ENCODE measurements at places on chromosomes 7 and 10.

DNA sequence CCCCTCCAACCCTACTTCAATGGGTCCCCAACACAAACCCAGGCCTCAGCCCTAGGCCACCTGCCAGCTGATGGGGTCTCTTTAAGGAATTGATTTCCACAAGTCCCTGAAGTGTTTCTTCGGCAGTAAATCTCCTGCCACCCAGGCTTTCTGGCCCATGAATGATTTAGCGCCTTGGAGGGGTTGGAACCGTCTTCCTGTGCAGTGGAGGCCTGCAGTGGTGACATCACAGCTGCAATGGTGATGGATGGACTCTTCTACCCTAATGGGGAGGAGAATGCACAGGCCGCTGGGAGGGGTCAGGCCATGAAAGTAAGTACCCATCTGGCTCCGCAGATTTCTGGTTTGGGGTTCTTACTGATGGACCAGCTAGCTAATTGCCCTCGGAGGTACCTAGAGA is 163.8 kb downstream of the UBE2H start:
- DNase-seq, result no peak

GRCh38 chr10:29751684-29752083 is 116.9 kb upstream of the SVIL start:
- no peak for DNase-seq

GRCh38 chr7:82241356-82241755 is 202.2 kb downstream of the CACNA2D1 start:
- no peak for DNase-seq

DNA sequence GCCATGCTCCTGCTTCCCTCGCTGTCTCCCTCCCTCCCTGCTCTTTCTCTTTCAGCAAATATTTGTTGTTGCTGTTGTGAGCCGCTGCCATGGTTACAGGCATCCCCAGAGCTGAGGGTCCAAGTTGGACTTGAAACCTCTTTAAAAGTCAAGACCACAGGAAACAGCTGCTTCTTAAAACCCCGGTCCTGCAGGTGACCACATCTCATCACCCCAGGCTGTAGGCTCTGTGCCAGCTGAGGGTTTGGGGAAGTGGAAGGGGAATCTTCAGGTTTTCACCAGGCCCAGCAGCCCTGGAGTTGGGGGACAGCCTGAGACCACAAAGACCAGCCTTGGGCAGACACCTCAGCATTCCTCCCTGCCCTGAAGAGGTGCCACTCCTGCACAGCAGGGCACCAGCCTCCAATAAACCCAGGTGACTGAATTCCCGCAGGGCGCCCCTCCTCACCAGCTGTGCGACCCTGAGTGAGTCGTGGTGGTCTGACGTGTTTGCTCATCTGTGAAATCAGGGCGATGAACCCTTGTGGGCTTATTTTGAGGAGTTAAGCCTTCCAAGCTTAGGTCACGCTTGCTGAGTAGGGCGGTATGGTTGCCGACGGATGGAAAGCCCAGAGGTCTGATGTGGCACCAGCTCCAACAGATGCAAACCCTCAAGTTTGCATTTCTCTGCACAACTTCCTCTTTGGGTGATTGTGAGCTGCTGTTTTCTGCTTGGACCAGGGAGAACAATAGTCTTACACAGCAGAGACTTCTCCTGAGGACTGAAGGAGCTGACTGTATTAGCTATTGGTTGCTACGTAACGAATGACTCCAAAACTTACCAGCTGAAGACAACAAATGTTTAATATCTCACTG is 24.8 kb downstream of the NPTX2 start:
- DNase-seq, result no peak

DNA sequence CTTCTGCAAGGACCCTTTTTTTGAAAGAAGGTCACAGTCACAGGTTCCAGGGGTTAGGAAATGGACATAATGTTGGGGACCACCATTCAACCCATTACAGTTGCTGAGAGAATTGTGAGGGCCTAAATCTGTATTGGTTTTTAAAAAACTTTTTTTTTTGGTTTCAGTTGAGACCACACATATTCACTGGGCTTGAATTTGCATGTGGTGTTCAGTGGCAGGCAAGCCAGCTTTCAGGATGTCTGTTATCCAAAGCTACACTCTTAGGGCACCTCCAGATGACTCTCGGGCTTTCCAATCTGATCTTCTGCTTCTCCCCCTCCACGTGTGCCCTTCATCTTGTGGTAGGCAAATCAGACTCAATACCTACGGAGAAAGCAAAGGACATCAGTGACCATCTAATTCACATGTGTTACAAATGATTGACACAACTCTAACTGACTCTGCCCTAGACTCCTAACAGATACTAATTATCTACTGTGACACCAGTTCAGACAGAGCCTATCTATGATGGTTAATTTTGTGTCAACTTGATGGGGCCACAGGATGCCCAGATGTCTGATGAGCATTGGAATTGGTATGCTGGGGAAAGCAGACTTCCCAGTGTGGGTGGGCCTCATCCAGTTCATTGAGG is 93.3 kb upstream of the ELMO1 start:
- no peak for DNase-seq

- no peak for DNase-seq
These were observed 87.9 kb upstream of the PTER start for GRCh38 chr10:16348891-16349290.

DNA sequence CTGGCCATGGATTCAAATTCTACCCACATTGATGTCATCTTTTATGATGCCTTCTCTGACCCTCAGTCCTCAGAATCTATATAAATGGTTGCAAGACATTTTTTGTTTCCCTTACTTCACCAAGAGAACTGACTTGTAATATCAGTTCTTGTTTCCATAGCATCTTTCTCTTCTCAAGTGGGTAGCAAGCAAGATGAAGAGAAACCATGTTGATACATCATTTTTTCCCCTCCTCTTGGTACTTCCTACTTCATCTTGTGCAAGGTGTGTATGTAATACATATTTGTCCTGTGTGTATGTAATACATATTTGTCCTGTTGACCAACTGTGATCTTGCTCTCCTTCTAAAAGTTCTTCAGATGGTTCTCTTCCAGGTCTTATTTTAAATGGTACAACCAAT is 348.6 kb downstream of the PTEN start:
- DNase-seq, result no peak

GRCh38 chr7:143384148-143384547 is 3.0 kb downstream of the ZYX start:
- DNase-seq, result no peak

DNA sequence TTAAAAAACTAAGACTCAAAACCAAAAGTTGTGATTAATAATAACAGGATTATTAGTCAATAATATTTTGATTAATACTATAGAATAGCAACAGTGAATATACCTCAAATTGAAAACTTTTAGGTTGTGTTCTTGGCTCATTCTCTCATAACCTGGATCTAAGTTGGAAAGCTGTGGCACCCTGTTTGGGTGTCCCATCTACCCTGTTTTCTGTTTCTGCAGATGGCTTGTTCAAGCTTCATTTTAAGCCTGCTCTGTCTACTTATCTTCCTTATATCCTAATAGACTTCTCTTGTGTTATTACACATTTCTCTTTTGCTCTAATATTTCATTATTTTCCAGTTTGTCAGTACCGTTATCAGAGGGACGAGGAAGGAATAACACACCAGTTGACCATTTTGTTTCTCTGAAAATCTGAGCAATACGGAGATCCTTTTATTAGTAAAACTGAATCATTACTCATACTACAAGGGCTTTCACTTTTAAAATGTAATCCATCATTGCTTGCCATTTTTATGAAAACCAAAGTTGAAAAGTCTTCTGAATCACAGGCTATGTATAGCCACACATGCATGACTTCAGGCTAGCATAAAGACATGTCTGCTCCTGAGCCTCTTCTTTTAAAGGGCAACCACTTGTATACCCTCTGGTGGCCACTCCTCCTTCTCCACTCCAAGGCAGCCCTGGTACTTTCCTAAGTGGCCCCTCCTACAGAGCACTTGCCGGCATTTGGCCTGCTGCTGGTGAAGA is 22.3 kb downstream of the COX15 start:
- no peak for DNase-seq

GRCh38 chr7:102927312-102927933 is 14.6 kb downstream of the LRRC17 start:
- no peak for DNase-seq

DNA sequence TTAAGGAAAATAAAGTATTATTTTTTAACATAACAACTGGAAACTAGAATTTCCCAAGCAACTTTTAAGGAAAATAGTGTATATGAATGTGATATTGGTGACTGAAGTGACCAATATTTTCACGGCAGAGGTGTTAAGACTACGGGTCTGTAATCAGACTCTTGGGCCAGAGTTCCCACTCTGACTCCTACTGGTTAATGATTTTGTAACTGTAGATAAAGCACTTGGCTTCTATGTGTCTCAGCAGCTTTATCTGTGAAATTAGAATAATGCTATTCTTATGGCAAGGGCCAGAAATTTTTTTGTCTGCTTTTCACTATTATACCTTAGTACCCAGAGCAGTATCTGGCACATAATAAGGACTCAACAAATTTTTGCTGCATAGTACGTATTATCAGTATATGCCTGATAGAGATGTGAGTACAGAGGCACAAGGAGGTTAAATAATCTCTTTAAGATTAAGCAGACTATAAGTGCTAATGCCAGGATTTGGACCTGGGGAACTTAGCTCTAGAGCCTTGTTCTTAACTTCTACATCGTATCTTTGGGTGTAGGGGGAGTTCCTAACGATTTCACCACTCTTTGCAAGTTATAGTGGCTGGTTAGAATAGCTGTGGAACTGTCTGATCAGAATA is 186.1 kb upstream of the SLC26A5 start:
- DNase-seq, result no peak

DNA sequence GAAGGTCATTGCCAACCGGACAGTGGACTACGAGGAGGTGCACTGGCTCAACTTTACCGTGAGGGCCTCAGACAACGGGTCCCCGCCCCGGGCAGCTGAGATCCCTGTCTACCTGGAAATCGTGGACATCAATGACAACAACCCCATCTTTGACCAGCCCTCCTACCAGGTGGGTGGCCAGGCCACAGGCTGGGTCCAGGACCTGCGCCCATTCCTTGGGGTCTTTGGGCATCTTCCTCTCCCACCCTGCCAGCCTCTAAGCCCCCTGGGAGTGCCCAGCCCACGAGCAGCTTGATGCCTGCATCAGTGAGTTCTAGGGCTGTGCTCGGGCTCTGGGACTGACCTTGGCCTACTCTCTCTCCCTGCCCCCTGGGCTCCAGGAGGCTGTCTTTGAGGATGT is 25.8 kb upstream of the VSIR start:
- no peak for DNase-seq

- DNase-seq, result no peak
These were observed 5.2 kb upstream of the GATA3 start for GRCh38 chr10:8049045-8049864.

- no peak for DNase-seq
These were observed 117.2 kb upstream of the FAM133B start for GRCh38 chr7:92707435-92707834.

DNA sequence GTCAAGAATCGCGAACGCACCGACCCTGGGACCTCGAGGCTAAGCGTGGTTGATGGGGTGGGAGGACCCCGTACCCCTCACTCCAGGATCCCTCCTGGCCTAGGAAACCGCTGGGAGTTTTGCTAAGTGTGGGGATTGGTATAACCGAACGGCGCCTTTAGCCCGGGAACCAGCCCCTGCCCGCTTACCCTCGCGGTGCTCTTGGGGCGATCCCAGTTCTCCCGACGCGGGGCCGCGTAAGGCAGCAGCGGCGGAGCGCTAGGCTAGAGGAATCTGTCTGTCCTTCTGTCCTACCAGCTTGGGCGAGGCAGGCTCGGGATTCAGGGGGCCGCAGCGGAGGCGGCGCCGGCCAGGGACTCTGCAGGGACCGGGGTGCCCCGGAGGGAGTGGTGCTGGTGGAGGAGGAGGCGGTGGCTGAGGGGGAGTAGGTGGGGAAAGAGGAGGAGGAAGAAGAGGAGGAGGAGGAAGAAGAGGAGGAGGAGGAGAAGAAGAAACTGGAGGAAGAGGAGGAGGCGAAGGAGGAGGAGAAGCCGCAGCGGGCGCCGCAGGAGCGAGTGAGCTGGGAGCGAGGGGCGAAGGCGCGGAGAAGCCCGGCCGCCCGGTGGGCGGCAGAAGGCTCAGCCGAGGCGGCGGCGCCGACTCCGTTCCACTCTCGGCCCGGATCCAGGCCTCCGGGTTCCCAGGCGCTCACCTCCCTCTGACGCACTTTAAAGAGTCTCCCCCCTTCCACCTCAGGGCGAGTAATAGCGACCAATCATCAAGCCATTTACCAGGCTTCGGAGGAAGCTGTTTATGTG is 439 bp upstream of the EMX2 start:
- no peak for DNase-seq

- DNase-seq, result no peak
These were observed 91.3 kb upstream of the NPY start for GRCh38 chr7:24192691-24193090.

DNA sequence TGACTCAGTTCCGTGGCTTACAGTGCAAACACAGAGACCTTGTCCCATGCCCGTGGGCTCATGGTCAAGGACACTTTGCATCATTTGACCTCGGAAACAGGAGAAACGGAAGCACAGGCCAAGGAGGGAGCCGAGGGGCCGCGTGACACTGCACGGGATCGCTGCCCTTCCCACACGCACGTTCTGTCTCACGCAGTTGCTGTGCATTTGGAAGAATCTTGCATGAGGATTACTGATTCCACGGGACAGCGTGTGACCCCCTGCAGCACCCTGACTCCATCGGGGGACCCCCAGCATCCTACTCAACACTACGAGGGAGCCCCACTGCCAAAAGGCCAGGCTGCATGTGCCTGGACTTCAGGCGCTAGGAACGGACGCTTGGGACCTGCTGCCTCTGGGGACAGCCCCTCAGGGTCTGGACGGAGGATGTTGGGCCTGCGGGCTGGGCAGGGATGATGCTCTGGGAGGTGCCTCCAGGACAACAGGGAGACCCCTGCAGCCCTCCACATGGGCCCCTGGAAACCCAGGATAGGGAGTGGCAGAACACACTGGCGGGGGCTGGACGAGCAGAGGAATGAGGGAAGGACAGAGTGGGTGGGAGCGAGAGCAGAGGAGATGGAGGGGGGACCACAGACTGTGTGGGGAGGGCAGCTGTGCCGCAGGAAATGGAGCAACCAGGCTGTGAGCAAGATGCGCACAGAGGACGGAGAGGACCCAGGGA is 222.2 kb downstream of the DNAJB6 start:
- DNase-seq, result no peak

DNA sequence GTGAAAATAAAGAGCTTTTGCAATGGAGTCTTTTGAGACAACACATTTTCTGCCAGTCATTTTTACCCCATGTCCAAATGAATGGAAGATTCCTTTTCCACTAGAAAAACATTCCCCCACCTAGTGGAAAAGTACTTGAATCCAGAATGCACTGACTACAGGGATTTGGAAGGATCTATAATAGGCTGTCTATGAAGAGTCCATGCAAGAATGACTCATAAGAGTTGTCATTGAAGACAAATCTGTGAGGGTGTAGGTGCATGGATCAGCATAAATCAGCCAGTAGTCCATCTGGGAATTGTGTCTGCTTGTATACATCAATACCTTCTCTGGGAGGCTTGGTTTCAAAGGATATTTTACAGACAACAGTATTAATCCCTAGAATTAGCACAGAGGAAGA is 32.5 kb upstream of the TRUB1 start:
- no peak for DNase-seq
